Activated naive CD8-positive, alpha-beta T cell treated with anti-CD3 and anti-CD28 coated beads, Interleukin-2, amount 10 ng/mL, durations not matched to agents 7 days and 5 days (primary cell): ENCODE measurements at places on chromosomes 7 and 10. TPM values are rescaled to one million over a fixed set of nuclear protein-coding genes. Genes with fewer than 3 reads are reported as not detected.
A peak's percentile ranks its signal among the peaks of the same experiment; 100 is the strongest.

- no peak for DNase-seq
Measured at GRCh38 chr7:7369134-7369533, 166.5 kb downstream of the COL28A1 start.

GRCh38 chr7:127585044-127585953, at the start of gene GCC1:
Gene GCC1, minus strand, starts transcription at chr7:127585596. Its CDS starts 414 bp downstream, at chr7:127585182.
- peak; percentile 99 for DNase-seq

Gene SH2D4B
- 0.14 TPM for total RNA-seq

Gene MAGI2
- 0.19 TPM for total RNA-seq

Gene SPOCK2
- total RNA-seq, result 370 TPM

GRCh38 chr7:106215868-106216516, 68.8 kb downstream of the NAMPT start:
- no peak for DNase-seq

GRCh38 chr7:39745320-39745719, 121.9 kb downstream of the RALA start:
- DNase-seq, result no peak

DNA sequence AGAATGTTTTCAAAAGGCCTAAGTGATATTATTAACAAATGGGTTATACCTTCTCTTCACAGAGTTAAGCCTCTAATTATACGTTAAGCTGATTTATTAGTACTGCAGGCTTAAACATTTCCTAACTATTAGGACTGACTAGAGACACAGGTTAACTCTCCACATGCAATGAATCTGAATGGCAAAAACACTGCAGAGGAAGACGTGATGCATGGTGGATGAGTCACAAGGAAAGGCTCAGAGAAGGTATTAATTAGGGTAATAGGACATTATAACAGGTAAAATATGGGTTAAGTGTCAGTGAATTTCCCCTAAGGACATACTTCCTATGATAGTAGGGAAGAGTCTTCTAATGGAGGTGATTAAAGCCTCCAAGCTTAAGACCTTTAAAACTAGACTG, 24.7 kb upstream of the SEM1 start:
- no peak for DNase-seq

DNA sequence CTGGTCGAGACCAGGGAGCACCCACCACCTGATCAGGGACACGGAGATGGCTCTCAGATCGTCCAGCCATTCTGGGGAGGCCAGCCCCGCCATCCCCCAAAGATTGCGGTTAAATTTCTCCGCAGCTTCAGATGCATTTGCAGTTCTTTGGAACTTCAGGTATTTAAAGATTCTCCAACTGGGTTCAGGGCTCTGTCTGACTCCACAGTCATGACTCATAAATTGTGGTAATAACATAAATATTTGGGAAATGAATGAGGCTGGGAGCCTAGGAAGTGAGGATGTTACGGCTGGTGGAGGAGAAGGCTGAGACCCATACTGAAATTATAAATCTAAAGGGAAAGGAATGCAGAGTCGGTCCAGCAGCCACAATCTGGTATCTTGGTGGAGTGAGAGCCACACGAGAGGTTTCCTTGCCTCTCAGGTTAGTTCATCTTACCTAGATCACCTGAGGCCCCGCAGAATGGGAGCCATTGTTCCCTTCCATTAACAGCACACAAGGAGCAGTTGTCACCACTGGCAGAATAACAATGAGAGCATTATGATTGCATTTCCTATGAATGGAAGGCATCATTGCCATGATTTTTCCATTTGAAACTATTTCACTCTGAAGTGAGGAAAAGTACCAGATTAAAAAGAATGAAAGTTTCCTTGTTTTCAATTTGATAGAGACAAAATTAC, 26.7 kb upstream of the DNAJB6 start:
- DNase-seq, result no peak

Gene DNAH11
- total RNA-seq, result 0.25 TPM

Gene CPA1
- not detected for total RNA-seq

Gene YKT6
- total RNA-seq, result 62.4 TPM

Gene SORCS1
- total RNA-seq, result not detected

Gene SIRT1
- total RNA-seq, result 31.6 TPM

DNA sequence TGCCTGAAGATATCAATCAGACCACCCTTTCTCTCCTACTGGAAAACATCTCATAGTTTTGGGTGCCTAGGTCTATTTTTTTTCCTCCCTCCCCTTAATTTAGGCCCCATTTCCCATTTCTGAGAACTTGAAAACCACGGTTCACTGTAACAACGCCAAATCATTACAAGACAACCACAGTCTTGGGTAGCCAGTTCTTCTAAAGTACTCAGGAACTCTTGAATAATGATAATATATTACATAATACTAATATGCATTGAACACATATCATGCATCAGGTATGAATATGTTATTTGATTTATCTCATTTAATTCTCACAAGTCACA, 185.1 kb upstream of the ADO start:
- no peak for DNase-seq
